NCI-H748 treated with DMSO at 0.1 percent for 48 hours (cell line): ENCODE measurements at places on chromosomes 16 and 17.

DNA sequence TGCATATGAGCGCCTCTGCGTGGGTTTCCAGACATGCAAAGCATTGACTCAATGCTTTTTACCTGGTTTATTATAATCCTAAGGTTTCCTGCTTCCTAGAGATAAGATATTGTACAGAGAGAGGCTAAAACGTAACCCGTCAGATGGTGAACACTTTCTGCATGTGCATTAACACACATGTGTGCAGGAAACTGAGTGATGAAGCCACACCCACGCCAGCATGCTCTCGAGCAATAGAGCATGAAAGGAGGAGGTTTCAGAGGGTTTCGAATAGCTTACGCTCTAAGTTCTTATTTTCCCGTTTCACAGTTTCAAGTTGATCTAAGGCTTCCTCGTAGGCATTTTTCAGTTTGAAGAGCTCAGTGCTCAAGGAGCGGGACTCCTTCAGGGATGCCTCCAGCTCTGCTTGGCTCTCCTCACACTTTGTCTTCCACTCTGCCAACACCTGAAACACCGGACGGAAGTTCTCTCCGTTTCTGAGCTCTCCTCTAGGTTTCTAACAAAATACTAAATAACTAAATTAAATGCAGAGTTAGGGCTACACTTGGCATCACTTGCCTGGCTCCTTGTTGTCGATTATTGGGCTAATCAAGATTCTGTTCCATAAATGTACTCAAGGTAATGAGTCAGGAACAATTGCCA lies 23.2 kb downstream of the MYH3 start:
- DNase-seq = no peak

DNA sequence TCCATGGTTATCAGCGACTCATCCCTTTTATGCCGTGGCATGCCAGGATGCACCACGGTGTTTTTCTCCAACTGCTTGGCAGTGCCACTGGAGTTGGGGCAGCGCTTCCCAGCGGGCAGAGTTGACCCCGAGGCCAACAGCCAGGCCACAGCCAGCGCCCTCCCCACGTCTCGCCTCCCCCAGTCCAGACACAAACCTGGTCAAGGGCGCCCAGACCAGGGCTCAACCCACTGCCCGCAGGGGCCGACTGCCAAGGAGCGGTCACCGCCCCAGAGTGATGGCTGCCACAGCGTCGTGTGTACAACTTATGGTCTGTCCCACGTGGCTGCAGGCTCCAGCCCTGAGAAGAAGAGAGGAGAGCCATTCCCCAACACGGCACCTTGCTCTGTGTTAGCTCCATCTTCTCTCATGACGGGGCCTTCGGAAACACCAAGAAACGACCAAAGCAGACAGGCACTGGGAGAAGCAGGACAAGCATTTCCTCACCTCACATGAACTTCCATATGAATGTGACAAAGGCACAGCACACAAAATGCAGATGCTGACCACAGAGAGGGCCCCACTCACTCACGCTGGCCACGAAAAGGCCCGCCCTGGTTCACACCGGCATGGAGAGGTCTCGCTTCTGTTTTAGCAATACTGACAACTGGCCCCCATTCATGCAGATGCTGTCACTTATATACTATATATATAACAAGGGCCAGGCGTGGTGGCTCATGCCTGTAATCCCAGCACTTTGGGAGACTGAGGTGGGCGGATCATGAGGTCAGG lies 27.0 kb downstream of the AXIN1 start:
- no peak for DNase-seq

DNA sequence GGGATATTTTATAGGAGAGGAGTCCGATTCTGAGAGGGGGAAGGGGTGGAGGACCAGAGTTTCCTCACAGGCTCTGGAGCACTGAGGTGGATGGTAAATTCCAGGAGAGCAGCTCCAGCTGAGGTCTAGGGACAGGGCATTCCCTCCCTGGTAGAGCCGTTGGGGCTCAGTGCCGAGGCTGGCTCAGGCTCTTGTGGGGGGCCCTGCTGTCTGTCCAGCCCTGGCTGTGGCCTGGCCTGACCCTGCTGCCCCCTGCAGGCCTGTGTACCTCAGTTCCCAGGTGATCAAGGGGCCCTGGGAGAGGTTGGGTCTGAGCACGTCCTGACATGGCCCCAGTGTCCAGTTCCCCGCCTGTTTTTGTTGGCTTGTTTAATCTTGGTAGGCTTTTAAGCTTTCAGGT lies 16.8 kb downstream of the ZNF750 start:
- no peak for DNase-seq

GRCh38 chr16:87765473-87765775 lies 362 bp downstream of the KLHDC4 start:
- no peak for DNase-seq

- no peak for DNase-seq
These were observed 3.2 kb downstream of the NAGS start for GRCh38 chr17:44007346-44008204.

- no peak for DNase-seq
These were observed 83.5 kb downstream of the VMP1 start for GRCh38 chr17:59790910-59791309.

- DNase-seq = no peak
These were observed 870.1 kb downstream of the KCNJ2 start for GRCh38 chr17:71039391-71039790.

GRCh38 chr17:36931697-36932382 lies 5.4 kb upstream of the LHX1 start:
- DNase-seq = no peak

- DNase-seq = no peak
These were observed 34.6 kb downstream of the KANSL1 start for GRCh38 chr17:46158323-46159296.

DNA sequence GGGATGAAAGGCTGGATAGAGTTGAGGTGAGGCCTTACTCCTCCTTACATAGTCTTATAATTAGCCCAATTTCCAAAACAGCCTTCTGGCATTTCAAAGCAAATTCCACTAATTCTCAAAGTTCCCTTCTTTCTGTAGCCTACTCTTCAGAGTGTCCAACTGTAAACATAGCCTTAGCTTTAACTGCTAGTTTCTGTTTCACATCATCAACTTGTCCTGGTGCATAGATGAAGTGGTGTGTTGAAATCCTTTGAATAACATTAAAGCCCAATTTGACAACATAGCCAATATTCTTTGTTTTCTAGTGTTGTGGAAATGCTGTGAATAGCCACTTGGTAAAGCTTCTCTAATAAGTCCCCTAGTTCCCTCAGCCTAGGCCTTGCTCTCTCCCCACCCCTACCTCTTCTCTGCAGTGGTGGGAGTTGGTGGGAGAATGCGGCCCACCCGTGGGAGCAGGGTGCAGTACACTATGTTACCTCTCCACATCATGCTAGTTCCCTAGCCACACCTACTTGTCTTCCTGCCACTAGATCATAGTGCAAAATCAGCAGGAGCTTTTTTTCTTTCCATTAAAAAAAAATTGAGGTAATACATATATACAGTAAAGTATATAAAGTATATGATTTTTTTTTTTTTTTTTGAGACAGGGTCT lies 127.0 kb upstream of the HAS3 start:
- DNase-seq = no peak

- no peak for DNase-seq
These were observed 333.0 kb downstream of the WWOX start for GRCh38 chr16:78432451-78432850.

- DNase-seq = no peak
These were observed 72.6 kb downstream of the FBXL20 start for GRCh38 chr17:39328815-39329214.

DNA sequence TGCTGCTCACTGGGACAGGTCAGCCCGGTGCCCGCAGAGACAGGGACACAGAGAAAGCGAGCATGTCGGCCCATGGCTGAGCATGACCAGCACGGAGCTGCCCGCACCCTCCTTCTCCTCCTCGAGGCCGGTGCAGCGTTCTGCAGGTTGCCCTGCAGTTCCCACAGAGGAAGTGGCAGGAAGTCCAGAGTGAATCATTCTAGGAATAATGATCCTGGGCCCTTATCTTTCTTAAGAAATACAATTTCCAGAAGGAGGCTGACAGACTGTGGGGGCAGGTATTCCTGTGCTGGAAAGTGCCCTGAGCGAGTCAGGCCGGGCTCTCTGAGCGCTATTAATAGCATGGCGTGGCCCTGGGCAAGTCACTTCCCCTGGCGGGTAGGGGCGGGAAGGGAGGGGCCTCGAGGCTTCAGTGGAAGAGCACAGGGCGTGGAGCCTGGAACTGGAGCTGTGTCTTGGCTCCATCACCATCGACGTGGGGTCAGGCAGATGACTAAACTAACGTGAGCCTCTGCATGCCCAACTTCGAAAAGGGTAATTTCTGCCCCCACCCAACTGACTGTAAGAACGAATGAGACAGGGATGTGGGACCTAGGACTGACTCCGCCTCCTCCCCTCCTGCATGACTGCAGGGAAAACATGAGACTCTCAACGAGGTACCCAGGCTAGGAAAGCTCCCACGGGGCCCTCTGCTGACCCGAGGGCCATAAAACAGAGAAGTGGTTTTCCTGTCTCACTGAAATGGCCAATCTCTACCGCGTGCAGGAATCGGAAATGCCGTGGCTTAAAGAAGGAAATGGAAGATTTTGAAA lies 9.8 kb downstream of the TMEM204 start:
- DNase-seq = no peak

DNA sequence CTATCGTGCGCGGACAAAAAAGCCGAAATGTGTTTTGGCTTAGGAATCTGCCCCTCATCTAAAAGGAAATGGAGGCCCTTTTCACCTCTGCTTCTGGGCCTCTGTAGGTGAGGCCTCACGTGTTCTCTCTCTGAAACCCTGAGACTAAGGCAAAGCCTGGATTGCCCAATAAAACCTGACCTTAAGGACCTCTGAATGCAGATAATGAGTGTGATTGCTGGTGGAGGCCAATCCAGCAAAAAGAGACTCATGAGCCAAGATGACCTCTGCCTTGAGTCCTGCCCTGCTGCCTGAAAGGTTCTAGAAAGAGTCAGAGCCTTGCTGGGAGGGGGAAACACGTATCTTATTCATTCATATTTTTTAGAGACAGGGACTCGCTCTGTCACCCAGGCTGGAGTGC lies 44.5 kb upstream of the ABR start:
- no peak for DNase-seq

DNA sequence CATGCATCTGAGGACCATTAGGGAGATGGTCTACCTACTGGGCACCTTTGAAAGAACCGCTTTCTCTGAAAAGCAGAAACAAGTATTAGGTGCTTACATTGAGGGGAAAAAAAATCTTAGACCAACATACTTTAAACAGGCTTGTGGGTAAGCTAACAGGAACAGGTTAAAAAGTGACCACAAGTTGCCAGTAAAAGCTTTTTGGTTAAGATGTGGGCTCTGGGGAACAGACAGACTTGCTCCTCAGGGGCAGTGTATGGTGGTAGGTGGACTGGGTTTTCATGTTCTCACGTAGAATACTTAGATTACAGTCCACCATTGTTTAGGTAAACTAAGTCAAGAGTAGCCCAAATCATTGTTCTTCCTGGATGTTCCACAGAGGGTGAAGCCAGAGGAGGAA lies 41.2 kb downstream of the REXO5 start:
- no peak for DNase-seq

DNA sequence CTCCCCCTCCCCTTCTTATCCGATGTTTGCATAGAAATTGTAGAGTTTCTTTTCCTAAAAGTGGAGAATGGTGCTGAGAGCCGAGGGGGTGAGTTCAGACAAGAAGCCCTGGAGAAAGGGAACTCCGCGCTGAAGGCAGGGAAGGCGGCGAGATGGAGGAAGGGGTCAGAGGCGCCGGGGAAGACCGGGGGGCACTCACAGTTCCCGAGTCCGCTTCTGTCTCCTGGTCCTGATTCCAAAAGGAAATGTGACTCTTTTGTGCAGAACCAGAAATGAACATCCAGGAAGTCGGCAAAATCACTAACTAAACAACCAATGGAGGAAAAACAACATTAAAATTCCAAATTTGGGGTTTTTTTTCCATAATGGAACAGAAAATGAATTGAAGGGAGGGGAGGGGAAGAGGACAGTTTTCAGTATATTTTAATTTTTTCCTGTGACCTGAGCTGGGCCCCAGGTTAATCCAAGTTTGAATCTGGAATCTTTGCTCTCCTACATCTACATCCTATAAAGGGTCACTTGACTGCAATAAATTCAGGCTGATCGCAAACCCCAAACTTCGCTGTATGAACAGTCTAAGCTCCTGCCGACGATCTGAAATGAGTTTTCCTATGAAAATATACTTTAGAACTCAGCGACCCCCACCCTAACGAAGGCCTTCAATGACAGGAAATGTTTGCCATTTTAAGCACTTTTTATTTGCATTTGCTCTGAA lies 252.3 kb downstream of the C16orf95 start:
- no peak for DNase-seq

- no peak for DNase-seq
These were observed 36.0 kb downstream of the SOCS3 start for GRCh38 chr17:78323826-78324390.

DNA sequence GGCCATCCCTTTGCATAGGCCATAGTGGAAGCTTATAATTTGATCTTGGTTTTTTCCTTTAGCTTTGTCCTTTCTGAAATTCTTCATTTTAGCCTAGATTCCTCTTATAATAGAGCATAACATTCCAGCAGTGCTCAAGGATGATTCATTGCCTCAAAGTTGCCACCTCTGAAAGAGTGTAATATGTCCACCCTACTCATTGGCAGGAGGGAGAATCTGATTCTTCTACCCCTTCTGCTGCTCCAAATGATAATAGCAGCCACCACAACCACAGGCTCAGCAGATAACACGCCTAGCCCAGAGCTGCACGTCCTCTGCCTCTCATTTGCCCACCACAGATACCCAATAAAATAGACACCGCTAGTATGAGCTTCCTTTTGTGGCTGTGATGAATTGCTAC lies 337.4 kb upstream of the HSBP1 start:
- DNase-seq = no peak

DNA sequence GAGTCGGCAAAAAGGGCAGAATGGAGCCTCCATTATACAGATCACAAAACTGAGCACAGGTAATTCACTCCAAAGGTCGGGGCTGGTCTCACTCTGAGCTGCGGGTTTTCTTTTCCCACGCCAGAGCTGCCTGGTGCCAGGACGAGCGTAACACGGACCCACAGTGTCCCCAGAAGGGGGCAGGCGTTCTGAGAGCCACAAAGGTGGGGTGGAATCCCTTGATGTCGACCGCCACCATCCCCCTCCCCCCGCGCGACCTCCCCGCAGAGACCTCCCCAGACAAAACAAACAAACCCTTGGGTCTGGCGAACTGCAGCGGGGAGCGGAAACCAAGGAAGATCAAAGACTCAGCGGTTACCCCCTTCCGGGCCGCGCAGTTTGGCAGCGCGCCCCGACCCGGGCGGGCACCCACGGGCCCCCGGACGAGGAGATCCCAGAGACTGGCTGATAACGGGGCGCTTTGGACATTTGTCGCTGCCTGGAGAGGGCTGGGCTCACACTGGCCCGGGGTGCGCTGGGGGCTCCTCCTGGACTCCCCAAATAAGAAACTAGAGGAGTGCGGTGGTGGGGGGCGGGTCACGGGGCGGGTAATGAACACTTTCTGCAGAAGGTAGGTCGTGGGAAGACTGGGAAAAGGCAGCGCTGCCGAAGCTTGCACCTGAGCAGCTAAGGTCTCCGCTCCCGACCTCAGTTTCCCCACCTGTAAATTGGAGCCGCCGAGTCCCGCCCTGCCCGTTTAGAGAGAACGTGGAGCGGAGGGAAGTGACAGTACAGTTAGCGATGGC lies 664 bp upstream of the NKD1 start:
- peak; percentile 21 for DNase-seq

DNA sequence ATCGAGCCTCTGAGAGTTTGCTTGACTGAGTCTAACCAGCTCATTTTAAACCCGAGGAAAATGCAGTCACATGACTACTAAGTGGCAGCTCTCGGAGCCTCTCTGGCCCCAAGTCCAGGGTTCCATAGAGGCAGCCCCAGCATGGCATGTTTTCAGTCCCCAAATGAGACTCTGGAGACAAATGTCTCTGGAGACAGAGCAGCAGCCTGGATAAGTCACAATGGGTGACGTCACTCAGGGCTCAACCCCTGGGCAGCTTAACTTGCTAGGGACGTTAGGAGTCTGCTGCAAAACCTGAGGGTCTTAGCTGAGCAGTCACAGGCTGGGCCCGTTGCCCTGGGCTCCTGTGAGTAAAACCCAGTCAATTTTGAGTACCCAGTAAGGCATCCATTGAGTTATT lies 6.9 kb upstream of the STH start:
- no peak for DNase-seq
